ENCODE measurements at places on chromosomes 16 and 17.

DNA sequence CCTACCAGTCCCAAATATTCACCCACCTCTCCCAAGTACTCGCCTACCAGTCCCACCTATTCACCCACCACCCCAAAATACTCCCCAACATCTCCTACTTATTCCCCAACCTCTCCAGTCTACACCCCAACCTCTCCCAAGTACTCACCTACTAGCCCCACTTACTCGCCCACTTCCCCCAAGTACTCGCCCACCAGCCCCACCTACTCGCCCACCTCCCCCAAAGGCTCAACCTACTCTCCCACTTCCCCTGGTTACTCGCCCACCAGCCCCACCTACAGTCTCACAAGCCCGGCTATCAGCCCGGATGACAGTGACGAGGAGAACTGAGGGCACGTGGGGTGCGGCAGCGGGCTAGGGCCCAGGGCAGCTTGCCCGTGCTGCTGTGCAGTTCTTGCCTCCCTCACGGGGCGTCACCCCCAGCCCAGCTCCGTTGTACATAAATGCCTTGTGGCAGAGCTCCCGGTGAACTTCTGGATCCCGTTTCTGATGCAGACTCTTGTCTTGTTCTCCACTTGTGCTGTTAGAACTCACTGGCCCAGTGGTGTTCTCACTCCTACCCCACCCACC, 29.8 kb downstream of the POLR2A start:
- DNase-seq: no peak

GRCh38 chr17:27575096-27575911, 55.7 kb upstream of the LGALS9 start:
- no peak for DNase-seq

DNA sequence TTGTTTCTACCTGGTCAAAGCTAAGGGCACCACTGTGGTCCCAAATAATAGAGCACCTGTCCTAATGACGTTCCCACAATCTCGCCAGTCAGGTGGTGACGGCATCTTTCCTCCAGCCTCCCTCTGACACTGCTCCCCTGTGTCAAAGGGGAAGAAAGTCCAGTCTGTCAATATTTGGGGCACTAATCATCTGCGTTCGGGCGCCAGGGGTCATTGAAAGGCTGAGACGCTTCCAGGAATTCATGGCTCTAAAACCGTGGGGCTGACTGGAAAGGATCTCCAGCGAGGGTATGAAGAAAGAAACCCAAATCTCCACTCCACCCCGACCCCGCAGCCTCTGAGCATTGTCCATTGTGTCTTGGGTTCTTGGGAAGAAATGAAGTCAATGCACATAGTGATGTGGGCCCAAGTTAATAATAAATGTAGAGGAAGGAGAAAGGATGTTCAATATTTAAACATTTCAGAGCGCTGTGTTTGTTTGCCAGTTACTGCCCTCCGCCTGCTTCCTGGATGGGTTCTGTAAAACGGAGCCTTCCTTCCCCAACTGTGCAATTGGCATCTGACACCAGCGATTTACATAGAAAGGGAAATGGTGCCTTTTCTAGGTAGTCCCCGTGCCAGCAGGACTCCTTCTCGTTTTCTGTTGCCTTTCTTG, 103.2 kb downstream of the SOCS1 start:
- DNase-seq: no peak

GRCh38 chr16:11992586-11993524, 16.3 kb downstream of the SNX29 start:
- DNase-seq: no peak

- no peak for DNase-seq
Measured at GRCh38 chr17:80827646-80828643, 163.7 kb upstream of the CHMP6 start.

All from T1000 (cell line).